NCI-H1436 treated with DMSO at 0.1 percent for 48 hours (cell line): ENCODE measurements at places on chromosomes 6 and 20.

DNA sequence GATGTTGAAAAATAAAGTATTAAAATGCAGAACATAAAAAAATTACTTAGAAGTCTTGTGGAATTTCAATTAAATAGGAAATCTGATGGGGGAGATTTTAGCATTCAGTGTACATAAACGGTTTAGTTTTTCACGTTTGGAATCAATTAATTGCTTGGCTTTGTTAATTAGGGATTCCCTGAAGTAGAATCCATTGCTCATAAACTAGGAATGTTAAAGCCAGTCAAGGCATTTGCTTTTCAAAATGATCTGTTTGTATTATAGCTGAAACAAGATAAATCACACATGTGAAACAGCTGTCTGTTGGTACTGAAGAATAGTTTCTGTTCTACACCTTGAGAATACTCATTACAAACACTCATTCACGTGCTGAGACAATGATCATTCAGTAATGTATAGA lies 297.9 kb downstream of the TBC1D7 start:
- no peak for DNase-seq

GRCh38 chr6:156698239-156699016 lies 78.8 kb upstream of the ARID1B start:
- no peak for DNase-seq

GRCh38 chr6:27157459-27158315 lies 89.8 kb upstream of the PRSS16 start:
- DNase-seq: peak; percentile 63

DNA sequence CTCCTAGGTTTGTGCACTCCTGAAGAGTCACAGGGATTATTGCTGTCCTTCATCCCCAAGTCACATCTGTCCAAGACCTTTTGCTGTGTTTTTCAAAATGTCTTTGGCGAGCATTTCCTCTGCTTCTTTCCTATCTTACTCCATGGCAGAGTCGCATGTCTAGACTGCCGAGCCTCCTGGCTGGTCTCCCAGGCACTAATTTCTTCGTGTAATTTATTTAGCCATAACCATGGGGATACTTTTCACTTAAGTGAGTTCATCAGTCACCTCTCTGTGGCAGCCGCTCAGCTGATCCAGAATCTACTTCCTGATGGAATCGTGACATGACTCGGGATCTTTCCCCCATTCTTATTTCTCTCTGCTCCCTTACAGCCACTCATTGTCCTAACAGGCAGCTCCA lies 25.8 kb downstream of the ADGRF5 start:
- no peak for DNase-seq

DNA sequence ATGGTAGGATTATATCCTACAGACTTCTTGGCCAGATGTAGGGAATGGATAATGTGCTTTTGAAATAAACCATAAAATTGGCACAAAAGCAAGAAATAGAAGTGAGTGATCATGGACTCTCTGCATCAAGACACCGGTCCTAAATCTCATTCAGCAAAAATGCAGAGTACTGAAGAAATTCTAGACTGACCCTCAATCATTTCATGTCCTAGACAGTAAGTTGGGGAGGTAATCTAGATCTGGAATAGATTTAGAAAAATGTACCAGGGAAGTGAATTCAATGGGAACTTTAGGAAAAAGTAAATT lies 69.7 kb upstream of the ADTRP start:
- DNase-seq: no peak

- no peak for DNase-seq
Measured at GRCh38 chr20:10611357-10611756, 62.4 kb downstream of the JAG1 start.

DNA sequence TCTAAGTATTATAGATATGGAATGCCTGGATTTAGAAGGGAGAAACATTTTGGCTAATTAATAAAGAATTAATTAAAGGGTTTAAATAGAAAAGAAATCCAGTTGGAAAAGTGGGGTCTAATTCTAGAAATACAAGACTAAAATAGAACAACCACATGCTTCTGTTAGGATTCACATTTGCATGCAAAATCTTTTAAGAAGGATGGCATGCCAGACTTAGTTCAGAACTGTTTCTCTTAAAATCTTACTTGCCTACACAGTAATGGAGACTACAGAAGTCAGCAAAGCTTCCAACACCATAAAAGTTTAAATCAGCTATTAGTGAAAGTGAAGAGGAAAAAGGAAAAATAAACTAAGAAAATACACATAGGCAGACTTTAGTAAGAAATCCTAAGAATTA lies 32.7 kb upstream of the KATNA1 start:
- no peak for DNase-seq

GRCh38 chr20:17227219-17227575 lies 357 bp downstream of the PCSK2 start:
- DNase-seq: no peak

- no peak for DNase-seq
Measured at GRCh38 chr20:62780204-62780603, 16.1 kb upstream of the MRGBP start.

- DNase-seq: no peak
Measured at GRCh38 chr6:113829696-113830045, 27.5 kb upstream of the MARCKS start.

DNA sequence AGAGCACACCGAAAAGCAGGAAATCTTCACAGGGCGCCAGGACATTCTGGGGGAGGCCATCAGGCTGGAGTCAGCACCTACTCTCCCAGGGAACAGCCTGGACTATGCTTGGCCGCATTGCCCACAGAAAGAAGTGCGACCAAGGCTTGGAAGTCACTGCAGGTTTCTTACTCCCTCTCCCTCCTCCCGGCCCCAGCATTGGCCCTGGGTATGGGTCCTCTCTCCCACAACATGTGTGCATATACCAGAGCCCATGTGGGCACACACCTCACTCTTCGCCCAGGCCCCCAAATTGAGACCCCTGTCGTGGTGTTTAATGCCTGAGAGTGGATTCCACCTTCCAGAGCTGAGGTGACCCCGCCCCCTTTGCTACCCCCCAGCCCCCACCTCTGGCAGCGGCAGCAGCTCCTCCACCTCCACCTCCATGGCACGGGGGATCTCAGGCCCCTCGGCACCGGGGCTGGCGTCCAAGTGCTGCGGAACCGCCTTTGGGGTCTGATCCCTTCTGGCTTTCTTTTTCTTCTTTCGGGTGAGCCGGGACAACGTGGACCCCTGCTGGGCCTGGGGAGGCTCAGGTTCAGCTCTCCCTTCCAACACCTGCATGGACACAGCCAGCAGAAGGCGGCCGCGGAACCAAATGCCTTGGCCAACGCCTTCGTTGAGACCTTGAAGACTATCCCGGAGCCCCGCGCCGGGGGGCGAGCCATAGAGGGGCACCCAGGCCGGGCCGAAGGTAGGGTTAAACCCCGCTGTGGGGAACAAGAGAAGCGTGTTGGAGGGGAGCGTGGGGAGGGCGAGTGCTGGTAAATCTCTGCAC lies 15.2 kb upstream of the SPAG4 start:
- DNase-seq: no peak

GRCh38 chr6:25318589-25318988 lies 39.4 kb downstream of the CARMIL1 start:
- no peak for DNase-seq

DNA sequence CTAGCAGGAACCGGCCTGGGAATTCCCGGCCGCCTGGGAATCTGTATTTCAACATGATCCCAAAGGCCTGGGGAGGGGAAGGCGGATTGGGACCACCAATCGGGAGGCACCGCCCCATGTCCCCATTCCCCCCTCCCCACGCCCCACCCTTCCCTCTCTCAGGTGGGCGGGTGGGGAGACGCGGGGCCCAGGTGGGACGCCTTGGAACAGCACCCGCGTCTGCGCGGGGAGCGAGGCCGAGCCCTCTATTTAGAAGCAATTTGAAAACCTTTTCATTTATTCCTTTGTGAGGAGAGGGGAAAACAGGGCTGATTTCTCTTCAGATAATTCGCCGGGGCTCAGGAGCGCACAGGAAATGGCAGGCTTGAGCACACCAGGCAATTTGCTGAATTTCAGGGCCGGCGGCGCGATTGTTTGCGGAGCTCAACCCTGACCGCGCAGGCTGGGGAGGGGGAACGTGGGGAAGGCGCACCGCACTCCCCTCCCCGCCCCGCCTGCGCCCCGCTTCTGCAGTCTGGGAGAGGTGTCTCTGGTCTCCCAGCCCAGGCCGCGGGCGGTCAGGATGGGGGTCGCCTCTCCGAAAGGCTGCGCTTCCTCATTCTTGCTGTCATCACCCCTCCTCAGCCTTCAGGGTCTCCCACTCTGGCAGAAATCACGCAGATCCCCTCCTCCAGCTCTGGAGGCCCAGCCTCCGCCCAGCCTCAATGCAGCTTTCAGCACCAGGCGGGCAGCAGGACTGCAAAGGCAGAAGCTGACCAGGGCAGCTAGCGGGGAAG lies 170.0 kb downstream of the GRM4 start:
- DNase-seq: peak; percentile 15
